NAMALWA (cell line): ENCODE measurements at places on chromosomes 7 and 10.

DNA sequence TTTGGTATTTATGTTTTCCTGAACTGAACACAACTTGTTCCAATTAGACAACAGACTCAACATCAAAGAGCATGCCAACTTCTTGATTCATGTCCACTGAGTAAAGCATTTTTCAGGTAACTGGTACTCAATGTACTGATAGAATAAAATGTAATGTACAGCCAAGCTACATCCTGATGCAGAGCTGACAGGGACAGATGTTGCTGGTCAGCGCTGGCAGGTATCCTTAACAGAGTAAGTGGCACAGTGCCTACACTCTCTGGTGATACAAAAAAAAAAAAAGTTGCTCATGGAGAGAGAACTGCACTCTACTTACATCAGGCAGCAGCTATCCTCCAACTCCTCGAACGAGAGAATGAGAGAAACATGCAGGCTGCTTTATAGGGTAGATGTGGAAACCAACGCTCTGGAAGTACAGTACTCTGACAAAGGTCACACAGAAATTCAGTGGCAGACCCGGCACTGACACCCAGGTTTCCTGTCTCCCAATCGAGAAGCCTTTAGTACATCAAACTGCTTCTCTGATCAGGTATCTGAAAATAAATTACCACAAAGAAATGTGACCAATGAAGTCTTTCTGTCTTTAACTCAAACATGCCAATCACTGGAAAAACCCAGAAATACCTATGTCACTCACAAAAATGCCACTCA lies 4.6 kb downstream of the ITGB1 start:
- DNase-seq = no peak

DNA sequence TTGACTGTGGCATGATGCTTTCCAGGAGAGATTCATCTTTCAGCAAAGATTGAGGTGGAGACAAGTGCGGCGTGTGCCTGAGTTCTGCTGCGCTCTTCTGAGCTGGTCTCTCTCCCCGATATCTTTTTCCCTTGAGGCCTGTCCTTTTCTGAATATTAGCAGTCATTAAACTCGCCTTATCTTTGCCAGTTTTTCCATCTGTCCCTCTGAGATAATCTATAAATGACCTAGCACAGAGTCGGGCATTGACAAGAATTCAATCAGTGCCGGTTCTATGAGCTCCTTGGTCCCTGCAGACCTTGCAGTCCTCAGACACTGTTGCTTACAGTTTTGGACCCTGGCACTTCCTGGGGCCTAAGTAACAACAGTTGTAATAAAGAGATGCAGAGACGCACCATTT lies 89.7 kb upstream of the IKZF1 start:
- no peak for DNase-seq

- peak; percentile 40 for DNase-seq
Measured at GRCh38 chr10:43594944-43595589, 11.2 kb upstream of the ZNF485 start.

DNA sequence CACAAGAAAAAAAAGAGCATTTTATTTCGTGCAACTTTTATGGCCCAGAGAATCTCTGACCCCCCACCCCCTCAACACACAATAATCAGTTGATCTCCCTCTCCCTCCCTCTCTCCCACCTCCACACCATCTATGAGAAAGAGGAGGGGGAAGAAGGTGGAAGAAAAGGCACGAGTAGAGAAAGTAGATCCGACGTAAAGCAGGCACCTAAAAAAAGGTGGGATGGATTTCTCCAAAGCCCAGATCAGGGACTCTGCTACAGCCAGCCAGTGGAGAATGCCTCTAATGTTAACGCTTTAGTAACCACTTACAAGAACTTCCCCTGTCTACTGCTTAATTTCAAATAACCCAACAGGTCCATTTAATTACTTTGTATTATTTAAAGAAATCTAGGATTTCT lies 24.4 kb downstream of the KMT2C start:
- no peak for DNase-seq

DNA sequence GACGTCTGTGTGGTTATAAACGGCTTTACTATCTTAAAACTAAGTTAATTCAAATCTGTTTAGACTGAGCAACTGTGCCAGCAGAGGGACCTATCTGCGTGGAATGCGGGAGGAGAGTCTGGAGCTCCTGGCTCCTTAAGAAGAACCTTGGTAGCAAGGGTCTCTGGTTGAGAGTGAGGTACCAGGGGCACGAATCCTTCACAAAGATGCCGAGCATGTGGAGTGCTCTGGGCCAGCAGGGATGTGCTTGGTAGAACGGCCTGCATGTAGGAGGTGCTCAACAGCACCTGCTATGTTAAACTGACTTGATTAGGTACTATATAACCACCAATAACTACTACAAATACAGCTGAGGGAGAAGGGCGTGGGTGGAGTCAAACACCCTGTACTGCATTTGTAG lies 102.6 kb downstream of the VIPR2 start:
- DNase-seq = no peak
